ENCODE measurements at places on chromosomes 6 and 20.
A peak's percentile ranks its signal among the peaks of the same experiment; 100 is the strongest.

GRCh38 chr6:159978291-159979135 lies 9.6 kb downstream of the IGF2R start:
- DNase-seq = no peak

- no peak for DNase-seq
Observed at GRCh38 chr6:83854001-83854501, 891 bp downstream of the RIPPLY2 start.

- DNase-seq = no peak
Observed at GRCh38 chr6:44452725-44453124, 65.2 kb downstream of the CDC5L start.

- no peak for DNase-seq
Observed at GRCh38 chr20:59333951-59334350, 33.5 kb downstream of the EDN3 start.

- no peak for DNase-seq
Observed at GRCh38 chr20:62644802-62645496, 2.6 kb downstream of the SLCO4A1 start.

DNA sequence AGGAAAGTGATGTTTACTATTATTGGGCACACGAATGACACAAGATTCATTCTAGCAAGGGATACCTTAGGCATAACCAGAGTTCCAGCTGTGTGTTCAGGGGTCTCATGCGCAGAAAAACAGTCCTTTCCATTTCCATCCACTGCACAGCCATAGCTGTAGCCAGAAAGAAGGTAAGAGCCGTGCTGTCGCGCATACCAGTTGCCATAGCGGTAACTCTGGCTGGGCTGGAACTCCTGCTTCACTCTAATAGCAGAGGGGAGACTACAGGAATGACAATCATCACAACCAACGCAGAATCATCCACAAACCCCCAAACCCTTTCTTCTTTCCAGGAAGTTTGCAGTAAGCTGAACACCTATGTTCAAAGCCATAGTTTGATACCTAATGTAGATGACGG lies 7.5 kb downstream of the C6orf52 start:
- DNase-seq = no peak

- no peak for DNase-seq
Observed at GRCh38 chr6:90338409-90338808, 41.8 kb upstream of the BACH2 start.

DNA sequence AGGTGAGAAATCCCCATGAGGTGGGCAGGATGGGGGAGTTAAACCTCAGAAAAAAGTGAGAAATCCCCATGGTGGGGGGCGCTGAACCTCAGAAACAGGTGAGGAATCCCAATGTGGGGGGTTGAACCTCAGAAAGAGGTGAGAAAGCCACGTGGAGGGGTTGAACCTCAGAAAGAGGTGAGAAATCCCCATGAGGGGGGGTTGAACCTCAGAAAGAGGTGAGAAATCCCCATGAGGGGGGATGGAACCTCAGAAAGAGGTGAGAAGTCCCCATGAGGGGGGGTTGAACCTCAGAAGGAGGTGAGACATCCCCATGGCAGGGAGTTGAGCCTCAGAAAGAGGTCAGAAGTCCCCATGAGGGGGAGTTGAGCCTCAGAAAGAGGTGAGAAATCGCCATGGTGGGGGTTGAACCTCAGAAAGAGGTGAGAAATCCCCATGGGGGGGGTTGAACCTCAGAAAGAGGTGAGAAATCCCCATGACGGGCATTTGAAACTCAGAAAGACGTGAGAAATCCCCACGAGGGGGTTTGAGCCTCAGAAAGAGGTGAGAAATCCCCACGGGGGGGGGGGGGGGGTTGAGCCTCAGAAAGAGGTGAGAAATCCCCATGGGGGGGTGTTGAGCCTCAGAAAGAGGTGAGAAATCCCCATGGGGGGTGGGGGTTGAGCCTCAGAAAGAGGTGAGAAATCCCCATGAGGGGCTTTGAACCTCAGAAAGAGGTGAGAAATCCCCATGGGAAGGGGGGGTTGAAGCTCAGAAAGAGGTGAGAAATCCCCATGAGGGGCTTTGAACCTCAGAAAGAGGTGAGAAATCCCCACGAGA lies 14.3 kb upstream of the GOPC start:
- no peak for DNase-seq

- no peak for DNase-seq
Observed at GRCh38 chr20:19026121-19026878, 186.1 kb upstream of the SLC24A3 start.

DNA sequence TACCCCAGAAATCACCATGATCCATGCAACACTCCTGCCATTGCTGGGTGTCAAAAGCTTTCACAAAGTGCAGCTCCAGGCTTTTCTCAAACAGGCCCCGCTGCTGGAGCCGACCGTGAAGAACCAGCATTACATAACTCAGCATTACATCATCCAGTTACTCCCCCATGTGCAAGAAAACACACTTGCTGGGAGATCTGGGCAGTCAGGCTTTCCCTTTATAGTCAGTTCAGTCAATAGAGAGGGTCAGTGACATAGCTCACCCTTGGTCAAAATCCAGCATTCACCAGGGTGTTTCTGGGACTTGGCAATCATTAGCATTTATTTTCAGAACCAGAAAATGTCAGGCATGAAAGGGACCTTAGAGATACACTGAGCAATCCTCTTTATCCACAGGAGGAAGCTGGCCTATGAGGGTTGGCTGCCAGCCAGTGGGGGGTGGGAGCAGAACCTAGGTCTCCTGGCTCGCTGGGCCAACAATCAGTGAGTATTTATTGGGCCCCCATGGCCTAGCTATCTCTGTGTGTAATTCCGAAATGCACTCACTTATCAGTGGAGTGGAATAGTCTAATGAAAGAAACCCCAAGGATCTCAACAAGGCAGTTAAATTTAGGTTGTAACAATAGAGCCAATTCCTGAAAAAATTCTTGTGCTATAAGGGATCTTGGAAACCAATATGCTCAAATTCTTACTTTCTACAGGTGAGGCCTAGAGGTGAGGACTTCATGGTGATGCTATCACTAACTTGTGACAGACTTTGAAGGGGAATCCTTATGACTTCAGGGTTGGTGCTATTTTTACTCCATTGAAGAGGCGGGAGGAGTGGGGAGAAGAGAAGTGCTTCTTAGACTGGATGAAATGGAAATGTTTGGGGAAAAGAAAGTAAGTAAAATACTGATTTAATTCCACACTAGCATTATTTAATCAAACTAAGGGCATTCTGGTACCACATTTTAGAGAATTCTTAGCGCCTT lies 54.6 kb downstream of the LYRM4 start:
- no peak for DNase-seq

DNA sequence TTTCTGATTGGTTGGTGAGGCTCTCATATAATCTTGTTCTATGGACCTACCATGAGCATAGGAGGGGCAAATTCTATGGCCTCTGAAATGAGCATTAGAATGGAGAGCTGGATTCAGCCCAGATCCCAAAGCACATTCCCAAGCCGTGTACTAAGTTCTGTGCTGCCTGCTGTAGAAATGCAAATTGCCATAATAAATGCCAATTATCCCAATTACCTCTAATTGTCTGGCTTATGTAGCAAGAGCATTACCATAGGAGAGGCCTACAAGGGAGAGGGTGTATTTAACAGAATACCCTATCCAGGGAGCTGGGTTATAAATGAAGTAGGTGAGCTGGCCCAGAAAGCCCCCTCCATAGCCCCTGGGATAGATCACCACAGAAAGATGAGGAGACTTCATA lies 126.8 kb downstream of the LRFN2 start:
- DNase-seq = no peak

- no peak for DNase-seq
Observed at GRCh38 chr6:131858765-131859415, 51.1 kb downstream of the ENPP1 start.

GRCh38 chr6:8337147-8337546 lies 98.2 kb downstream of the SLC35B3 start:
- no peak for DNase-seq

GRCh38 chr6:119192200-119192599 lies 113.7 kb upstream of the FAM184A start:
- no peak for DNase-seq

- no peak for DNase-seq
Observed at GRCh38 chr6:170290296-170291128, at the start of gene DLL1. DLL1 (minus strand) TSS chr6:170291078; CDS start chr6:170290139, 939 bp downstream.

DNA sequence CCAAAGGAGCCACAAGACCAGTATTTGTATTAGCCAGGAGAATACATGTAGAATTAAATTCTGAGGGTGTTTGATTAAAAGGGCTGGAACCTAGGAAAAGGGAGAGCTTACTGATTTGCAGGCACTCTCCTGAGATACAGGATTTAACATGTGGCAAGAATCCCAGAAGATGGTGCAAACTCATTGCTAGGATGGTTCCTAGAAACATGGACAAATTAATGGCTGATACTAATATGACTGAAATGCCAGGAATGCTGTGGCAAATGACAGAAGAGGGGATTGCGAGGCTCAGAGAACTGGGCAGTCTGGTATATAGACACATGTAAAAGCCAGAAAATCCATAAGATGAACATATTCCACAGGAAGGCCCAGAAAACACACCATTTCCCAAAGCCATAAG lies 118.1 kb downstream of the RWDD2A start:
- DNase-seq = no peak

GRCh38 chr6:11675601-11676000 lies 103.0 kb downstream of the ADTRP start:
- no peak for DNase-seq

DNA sequence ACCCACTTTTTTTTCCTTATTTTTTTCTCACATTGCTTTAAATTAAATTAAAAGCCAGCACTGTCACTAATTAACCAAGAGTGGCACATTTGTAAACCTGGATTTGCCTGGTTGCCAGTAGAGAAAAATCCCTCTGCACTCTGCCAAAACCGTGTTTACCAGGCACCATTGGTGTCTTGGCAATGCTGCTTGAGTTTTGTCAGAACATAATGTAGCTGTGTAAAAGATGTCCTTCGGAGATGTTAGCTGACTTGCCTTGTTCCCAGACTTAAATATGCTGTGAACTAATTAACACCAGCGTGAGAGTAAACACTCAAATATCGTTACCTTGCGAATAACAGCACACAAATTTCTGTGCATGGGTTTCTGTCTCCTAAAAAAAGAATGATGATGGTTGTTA lies 694.9 kb upstream of the ID4 start:
- no peak for DNase-seq

GRCh38 chr20:56835829-56836550 lies 206.9 kb downstream of the TFAP2C start:
- DNase-seq = no peak

DNA sequence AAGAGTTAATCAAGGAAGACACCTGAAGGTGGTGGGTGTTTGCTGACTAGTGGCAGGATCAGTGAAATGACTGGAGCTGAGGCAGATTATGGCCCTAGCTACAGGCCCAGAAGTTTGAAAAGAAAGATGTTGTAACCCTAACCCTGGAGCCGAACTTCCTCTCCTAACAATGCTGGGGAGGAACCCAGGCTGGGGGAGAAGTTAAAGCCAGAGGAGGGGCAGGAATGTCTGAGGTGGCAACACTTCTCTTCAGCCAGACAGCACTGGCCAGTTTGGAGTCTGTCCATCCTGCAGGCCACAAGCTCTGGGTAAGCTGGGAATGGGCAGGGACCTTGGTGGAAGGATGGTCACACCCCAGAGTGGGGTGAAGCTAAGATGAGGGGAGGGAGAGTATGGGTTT lies at the start of gene LST1:
Gene LST1 (plus strand): TSS at position 270 of the 400 bp plus-strand sequence. CDS start 1,023 bp downstream, outside the sequence.
- DNase-seq = no peak

DNA sequence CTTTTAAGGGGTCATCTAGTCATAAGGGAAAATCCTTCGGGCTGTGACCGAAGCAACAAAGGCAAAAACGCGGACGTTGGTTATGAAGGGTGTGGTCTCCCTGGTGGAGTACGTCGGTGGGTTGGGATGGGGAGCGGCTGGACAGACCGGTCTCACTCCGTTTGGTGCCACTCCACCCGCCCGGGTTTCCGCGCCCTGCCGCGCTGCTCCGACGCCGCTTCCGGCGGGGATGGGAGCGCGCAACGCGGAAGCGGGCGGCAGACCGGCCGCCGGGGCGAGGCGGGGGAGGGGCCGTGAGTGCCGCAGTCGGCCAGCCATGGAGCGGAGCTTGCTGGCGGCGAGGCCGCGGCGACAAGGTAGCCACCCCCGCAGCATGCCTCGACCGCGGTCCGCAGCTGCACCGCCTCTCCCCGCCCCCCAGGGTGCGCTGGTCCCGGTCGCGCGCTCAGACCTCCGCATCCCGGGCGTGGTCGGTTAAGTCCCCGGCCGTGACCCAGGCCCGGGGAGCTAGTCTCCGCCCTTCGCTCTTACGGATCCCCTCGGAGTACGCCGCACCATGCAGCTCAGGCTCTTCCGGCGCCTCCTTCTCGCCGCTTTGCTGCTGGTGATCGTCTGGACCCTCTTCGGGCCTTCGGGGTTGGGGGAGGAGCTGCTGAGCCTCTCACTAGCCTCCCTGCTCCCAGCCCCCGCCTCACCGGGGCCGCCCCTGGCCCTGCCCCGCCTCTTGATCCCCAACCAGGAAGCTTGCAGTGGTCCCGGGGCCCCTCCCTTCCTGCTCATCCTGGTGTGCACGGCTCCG lies at the start of gene B3GALT4:
Gene B3GALT4 (plus strand): TSS at position 260 of the 799 bp plus-strand sequence. CDS start 297 bp downstream, at position 557.
- peak; percentile 50 for DNase-seq

- no peak for DNase-seq
Observed at GRCh38 chr6:111588366-111588765, 17.3 kb downstream of the TRAF3IP2 start.

DNA sequence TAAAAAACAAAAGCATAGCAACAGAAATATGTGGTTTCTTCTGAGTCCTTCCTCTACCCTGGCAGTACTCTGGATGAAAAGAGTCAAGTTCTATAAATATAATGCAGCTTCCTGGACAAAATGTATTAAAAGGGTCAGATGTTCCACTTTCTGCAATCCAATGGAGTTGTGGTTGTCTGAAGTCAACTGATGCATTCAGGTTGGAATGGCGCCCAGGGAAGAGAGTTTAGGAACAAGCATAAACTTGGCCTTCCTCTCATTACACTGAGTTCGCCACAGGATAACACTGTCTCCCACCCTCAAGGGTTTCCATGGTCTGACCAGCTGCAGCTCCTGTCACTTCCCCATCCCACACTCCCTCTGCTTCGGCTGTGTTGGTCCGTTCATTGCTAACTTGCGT lies 66.4 kb downstream of the PLEKHG1 start:
- DNase-seq = no peak

DNA sequence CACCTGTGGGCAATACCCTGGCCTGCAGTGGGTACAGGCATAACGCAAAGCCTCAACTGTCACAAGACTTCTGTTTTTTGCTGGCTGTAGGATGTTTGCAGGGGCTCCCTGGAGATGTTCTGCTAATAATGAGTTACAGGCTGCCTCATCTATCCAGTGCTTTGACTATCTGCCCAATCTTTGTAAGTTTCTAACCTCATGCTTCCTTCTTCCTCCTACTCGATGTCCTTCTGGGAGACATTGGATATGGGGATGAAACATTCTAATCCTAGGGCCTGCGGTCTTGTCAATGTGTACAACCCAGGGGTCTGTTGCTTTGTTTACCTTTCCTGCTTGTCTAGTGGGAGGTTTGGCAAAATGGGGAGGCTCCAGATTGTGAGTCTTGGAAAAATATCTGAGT lies 136.8 kb upstream of the TCF21 start:
- DNase-seq = no peak
